Vagina (tissue), 2 donors: ENCODE measurements at places on chromosomes 13 and 19.

DNA sequence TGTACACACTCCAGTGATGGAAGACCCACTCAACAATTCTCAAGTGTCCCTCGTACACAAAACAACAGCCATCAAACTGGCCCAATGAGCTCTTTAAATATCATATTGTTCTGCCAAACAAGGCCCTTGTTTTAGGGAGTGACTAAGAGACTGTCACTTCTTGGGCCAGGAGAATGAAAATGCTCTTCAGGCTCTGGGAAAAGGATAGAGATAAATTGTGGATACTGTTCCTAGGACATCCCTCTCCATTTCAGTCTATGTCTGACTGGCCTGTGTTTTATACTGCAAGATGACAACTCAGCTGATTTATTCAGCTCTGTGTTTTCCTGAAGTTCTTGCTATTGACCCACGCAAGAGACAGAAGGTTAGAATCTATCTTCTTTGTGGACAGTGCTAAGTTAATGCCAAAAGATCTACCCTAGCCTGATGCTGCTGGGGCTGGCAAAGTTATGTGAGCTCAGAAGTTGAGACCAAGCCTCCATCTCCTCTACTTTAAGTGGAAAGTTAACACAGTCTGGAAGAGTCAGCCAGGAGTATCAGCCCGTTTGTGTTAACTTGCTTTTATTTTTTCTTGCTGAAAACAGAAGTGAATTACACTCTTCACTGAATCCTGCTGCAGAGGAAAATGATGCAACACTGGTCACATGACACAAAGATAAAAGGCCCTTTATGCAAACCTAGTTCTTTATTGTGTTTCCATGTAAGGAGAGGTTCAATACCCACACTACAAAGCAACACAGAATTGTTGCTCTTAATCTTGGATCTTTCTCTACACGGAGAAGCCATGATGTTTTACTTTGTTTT lies 14.6 kb downstream of the FRY start:
- DNase-seq: no peak
- no peaks in the 10 kb centered on the region for H3K27me3 ChIP-seq

GRCh38 chr13:112181336-112182067 lies 114.6 kb downstream of the SOX1 start:
- no peaks in the 10 kb centered on the region for H3K36me3 ChIP-seq
- no peak overlapping the region for H3K27ac ChIP-seq
- H3K4me1 ChIP-seq: peaks cover 6% of the 10 kb centered on the region
- DNase-seq: no peak

DNA sequence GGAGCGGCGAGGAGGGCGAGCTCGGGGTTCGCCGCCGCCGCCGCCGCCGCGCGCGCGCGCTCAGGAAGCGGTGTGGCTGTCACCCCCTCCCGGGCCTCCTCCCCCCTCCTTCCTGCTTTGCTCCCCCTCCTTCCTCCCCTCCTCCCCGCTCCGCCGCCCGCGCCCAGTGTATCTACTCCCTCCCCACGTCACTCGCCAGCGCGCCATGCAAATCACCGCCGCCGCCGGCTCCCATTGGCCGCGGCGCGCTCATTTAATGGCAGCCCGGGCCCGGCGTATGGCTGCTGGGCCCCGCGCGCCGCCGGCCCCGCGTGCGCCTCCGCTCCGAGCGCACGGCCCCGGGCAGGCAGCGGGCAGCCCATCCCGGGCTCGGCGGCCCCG lies 335 bp upstream of the SOX1 start:
- no peak for DNase-seq
- peaks cover 19% of the 10 kb centered on the region for H3K27me3 ChIP-seq
- H3K4me1 ChIP-seq: peaks cover 12% of the 10 kb centered on the region
- H3K4me3 ChIP-seq: peak overlapping the region; percentile 21
- no peaks in the 10 kb centered on the region for H3K36me3 ChIP-seq

DNA sequence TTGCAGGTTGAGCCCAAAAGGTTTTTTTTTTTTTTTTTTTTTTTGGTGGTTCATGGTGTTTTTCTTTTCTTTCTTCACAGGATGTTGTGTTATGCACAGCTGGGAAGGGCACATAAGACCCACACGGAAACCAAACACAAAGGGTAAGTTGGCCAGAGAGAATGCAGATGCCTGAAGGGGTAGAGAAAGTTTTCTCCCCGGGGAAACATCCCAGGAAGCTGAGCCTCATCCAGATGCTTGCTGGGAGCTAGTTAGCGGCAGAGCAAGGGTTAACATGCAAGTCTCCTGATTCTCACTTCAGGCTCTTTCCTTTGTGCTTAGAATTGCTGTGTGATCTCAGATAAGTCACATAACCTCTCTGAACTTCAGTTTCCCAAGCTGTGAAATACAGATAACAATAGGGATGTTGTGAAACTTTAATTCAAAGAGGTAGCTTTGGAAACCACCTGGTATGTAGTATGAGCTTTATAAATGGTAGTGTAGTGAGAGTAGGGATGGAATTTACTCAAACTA lies 3.1 kb downstream of the ADGRE1 start:
- H3K4me3 ChIP-seq: no peak overlapping the region
- H3K27ac ChIP-seq: no peak overlapping the region
- no peaks in the 10 kb centered on the region for H3K4me1 ChIP-seq
- no peaks in the 10 kb centered on the region for H3K36me3 ChIP-seq
- no peaks in the 10 kb centered on the region for H3K27me3 ChIP-seq

- H3K4me3 ChIP-seq: no peak overlapping the region
- H3K27ac ChIP-seq: no peak overlapping the region
- no peaks in the 10 kb centered on the region for H3K36me3 ChIP-seq
These were observed 407.0 kb downstream of the ZNF536 start for GRCh38 chr19:30778961-30779715.

DNA sequence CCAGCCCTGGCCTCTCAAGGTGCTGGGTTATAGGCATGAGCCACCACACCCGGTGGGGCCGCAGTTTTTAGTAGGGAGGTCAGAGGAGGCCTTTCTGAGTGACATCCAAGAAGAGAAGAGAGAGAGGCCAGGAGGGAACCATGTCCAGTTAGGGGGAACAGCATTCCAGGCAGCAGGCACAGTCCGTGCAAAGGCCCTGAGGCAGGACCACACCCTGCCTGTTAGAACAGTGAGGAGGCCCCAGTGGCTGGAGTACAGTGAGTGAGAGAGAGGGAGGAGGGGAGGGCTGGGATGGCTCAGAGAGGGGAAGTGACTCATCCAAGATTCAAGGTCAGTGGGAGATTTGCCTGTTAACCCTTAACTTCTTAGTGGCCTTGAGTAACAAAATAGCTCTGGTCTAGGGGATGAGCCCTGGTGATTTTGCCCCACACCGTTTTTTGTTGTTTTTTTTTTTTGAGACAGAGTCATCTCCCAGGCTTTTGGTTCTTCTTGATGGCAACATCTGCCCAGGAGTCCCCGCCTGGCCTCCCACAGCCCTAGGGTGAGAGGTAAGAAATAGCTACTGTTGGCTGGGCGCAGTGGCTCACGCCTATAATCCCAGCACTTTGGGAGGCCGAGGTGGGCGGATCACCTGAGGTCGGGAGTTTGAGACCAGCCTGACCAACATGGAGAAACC lies 2.7 kb upstream of the PLIN3 start:
- H3K4me3 ChIP-seq: no peak overlapping the region
- no peaks in the 10 kb centered on the region for H3K36me3 ChIP-seq
- H3K27me3 ChIP-seq: no peaks in the 10 kb centered on the region
- no peak overlapping the region for H3K27ac ChIP-seq

DNA sequence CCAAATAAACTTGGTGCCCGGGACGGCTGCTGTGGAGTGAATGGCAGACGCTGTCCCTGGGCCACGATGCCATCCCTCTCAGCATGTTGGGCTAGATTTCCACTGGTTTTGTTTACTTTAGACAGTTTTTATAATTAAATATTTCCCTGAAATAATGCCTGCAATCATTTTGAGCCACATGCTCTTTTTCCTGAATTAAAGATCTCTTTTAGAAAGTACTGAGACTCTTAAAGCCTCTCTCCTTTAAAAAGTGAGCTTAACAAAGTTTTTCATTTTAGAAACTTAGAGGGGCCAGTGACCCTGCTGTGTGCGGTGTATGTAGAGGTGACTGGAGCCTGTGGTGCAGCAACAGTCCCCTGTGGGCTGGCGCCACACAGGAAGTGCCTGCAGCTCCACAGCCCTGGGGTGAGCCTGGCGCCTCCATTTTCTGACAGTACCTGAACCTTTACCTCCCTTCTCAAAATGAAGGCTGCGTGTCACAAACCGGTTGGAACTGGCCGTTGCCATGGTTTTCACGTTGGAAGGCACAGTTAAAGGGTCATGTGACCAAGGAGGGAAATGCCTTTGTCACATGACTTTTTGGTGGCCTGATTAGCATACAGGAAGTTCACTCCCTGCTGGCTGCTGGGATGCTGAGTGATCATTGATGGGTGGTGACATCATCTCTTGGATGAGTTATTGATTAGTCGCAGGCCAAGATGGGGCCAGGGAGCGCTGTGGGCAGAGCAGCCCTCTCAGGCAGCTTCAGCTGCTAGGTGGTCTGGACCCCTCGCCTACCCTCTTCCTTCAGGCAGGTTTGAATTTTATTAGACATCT lies 26.3 kb downstream of the TSSK6 start:
- peak overlapping the region; percentile 75 for H3K27ac ChIP-seq
- peaks cover 57% of the 10 kb centered on the region for H3K4me1 ChIP-seq
- DNase-seq: no peak
- H3K36me3 ChIP-seq: no peaks in the 10 kb centered on the region
- no peaks in the 10 kb centered on the region for H3K27me3 ChIP-seq

- H3K4me1 ChIP-seq: no peaks in the 10 kb centered on the region
- H3K27me3 ChIP-seq: no peaks in the 10 kb centered on the region
- no peak for DNase-seq
- no peak overlapping the region for H3K27ac ChIP-seq
- H3K36me3 ChIP-seq: peaks cover 32% of the 10 kb centered on the region
These were observed 116.1 kb downstream of the DNAJC3 start for GRCh38 chr13:95793018-95793555.

- H3K27ac ChIP-seq: no peak overlapping the region
- H3K36me3 ChIP-seq: no peaks in the 10 kb centered on the region
These were observed 43.7 kb upstream of the OLFM4 start for GRCh38 chr13:52984881-52985363.

- no peak overlapping the region for H3K27ac ChIP-seq
- DNase-seq: no peak
- no peaks in the 10 kb centered on the region for H3K36me3 ChIP-seq
- no peak overlapping the region for H3K4me3 ChIP-seq
These were observed 556.2 kb downstream of the KCTD12 start for GRCh38 chr13:76329866-76330580.

- no peak for DNase-seq
- no peak overlapping the region for H3K4me3 ChIP-seq
- H3K27ac ChIP-seq: no peak overlapping the region
These were observed 6.9 kb upstream of the ANGPTL4 start for GRCh38 chr19:8357007-8357521.

DNA sequence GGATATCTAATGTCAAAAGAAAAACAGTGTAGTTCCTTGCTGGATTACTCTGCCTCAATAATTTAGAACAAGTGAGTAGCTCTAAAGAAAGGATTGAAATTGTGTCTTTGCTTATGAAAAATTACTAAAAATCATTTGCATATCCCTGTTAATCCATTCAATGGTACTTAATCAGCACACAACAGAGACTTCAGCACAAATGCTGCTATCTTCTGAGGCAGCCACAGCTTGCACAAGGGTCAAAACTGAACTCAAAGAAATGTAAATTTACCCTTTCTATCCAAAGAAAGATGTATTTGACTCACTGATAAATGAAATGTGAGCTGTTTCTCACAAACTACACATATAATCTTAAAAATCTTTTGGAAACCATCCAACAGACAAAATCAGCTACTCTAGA lies 116.2 kb downstream of the LHFPL6 start:
- H3K4me1 ChIP-seq: peaks cover 9% of the 10 kb centered on the region
- no peak overlapping the region for H3K4me3 ChIP-seq
- DNase-seq: no peak
- H3K27me3 ChIP-seq: no peaks in the 10 kb centered on the region

- DNase-seq: no peak
- H3K4me1 ChIP-seq: peaks cover 56% of the 10 kb centered on the region
- H3K36me3 ChIP-seq: peaks cover 9% of the 10 kb centered on the region
- peak overlapping the region; percentile 56 for H3K27ac ChIP-seq
- H3K4me3 ChIP-seq: peak overlapping the region; percentile 1
These were observed 64.2 kb downstream of the ARHGAP35 start for GRCh38 chr19:46924874-46925547.

GRCh38 chr19:35206855-35207254 lies 21.7 kb downstream of the FAM187B start:
- no peak overlapping the region for H3K4me3 ChIP-seq
- no peak for DNase-seq
- H3K27ac ChIP-seq: peak overlapping the region; percentile 48
- H3K4me1 ChIP-seq: peaks cover 12% of the 10 kb centered on the region

- no peaks in the 10 kb centered on the region for H3K36me3 ChIP-seq
- H3K27me3 ChIP-seq: no peaks in the 10 kb centered on the region
- no peaks in the 10 kb centered on the region for H3K4me1 ChIP-seq
- H3K4me3 ChIP-seq: no peak overlapping the region
These were observed 245.9 kb downstream of the PCDH9 start for GRCh38 chr13:66984241-66984640.

GRCh38 chr13:75647126-75647784 lies 11.1 kb downstream of the LMO7 start:
- no peak overlapping the region for H3K4me3 ChIP-seq
- no peaks in the 10 kb centered on the region for H3K4me1 ChIP-seq
- DNase-seq: no peak
- no peaks in the 10 kb centered on the region for H3K27me3 ChIP-seq

- H3K27me3 ChIP-seq: no peaks in the 10 kb centered on the region
- DNase-seq: no peak
- H3K4me1 ChIP-seq: peaks cover 23% of the 10 kb centered on the region
- peaks cover 47% of the 10 kb centered on the region for H3K36me3 ChIP-seq
- no peak overlapping the region for H3K4me3 ChIP-seq
These were observed 15.7 kb downstream of the STK11 start for GRCh38 chr19:1220976-1221903.

DNA sequence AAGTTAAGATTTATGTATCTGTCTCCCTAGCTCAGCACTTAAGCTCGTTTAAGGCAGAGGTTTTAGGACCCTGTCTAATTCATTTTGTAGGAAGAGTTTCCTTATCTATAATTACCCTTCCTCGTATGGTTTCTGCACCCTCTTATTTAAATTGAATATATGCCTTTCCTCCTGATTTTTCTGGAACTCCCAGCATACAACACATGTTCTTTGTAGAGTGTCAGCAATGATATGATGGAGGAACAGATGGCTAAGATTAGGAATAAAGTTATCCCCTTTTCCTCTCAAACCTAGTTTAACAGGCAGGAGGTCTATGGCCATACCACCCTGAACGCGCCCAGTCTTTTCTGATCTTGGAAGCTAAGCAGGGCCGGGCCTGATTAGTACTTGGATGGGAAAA lies 359.5 kb downstream of the PCDH17 start:
- H3K36me3 ChIP-seq: no peaks in the 10 kb centered on the region
- no peaks in the 10 kb centered on the region for H3K27me3 ChIP-seq
- H3K4me3 ChIP-seq: no peak overlapping the region
- H3K4me1 ChIP-seq: no peaks in the 10 kb centered on the region
